ENCODE measurements at places on chromosomes 13 and 19. TPM values are rescaled to one million over a fixed set of nuclear protein-coding genes. Genes with fewer than 3 reads are reported as not detected.

PET100 gene
- 44.7 TPM for total RNA-seq

ARHGAP33 gene
- 3.0 TPM for total RNA-seq

LHFPL6 gene
- total RNA-seq = 8.2 TPM

ZNF888 gene
- not detected for total RNA-seq

DNAAF3 gene
- total RNA-seq = 5.8 TPM

All from A549 treated with dexamethasone at 1 μM for 4 hours (cell line).